ENCODE measurements at places on chromosomes 11 and 22.

GRCh38 chr11:131186629-131187101 is 183.8 kb upstream of the NTM start:
- no peak for DNase-seq

- no peak for DNase-seq
Observed at GRCh38 chr11:64715756-64716472, 7.1 kb downstream of the NRXN2 start.

GRCh38 chr11:70786021-70786665 is 387.8 kb downstream of the CTTN start:
- DNase-seq: no peak

DNA sequence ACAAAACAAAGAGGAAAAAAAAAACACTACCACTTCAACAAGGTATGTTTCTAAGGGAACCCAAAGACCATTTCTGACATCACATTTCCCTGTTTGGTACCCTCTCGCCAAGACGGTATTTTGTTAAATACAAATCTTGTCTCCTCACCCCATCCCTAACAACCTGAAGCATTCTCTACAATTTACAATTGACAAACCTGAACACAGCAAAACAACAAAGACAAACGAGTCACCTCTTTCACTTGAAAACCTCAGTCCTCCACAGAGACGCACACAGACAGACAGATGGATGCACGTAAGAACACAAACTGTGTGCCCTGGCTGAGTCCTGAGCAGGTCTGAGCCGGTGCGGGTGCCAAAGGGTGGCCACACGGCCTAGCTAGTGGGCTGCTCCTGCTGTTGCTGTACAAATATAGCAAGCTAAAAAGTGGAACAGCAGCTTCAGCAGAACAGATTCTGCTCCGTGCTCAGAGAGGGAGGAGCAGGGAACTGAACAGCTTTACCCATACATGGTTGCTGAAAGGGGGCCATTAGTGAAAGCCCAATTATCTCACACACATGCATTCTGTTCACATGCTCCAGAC is 28.5 kb downstream of the CELF1 start:
- no peak for DNase-seq

DNA sequence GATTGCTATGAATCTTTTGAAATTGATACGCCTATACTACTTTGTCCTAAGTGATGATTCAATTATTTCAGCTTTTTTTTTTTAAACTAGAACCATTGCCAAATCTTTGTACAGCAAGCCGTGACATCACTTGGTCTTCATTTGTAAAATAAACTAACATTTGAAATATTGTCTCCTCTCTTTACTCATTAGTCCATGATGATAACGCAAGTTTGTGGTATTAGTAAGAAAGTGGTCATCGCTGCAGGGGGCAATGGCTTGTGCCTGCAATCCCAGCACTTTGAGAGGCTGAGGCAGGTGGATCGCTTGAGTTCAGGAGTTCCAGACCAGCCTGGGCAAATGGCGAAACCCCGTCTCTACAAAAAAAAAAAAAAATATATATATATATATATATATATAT is 12.9 kb upstream of the ARHGAP42 start:
- DNase-seq: no peak

- DNase-seq: no peak
Observed at GRCh38 chr11:8389029-8389996, 125.6 kb upstream of the LMO1 start.

GRCh38 chr11:62054484-62055121 is 69.2 kb upstream of the INCENP start:
- DNase-seq: no peak
